ENCODE measurements at places on chromosomes 6 and 20.

DNA sequence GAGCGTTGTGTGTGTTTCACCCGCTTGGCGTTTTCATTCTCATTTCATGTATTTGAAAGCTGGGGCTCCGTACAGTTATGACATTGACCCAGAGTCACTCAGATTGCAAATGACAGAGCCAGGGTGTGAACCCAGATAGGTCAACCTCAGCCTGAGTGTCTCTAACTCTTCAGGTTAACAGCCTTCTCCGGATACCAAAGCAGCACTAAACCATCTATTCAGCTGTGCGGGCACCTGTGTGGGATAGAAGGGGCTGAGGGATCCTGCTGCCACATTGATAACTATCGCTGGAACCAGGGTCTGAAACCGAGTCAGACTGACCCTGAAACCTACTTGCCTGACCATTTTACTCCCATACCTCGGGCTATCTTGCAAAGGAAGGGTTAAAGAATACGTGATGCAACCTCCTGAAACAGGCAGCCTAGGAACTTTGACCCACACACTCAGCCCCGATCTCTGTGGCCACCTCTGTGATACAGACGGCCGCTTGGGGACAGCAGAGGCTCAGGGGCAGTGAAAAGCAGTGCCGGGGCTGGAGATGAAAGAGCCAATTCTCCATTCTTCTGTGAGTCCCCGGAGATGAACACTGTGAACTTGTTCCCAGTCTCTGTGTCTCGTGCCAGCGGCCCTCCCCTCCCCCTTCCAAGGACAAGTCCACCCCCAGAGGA is 233.5 kb upstream of the QKI start:
- peak; percentile 38 for DNase-seq

GRCh38 chr6:152461556-152461955 is 175.6 kb downstream of the SYNE1 start:
- no peak for DNase-seq

- DNase-seq: no peak
These were observed 52.7 kb downstream of the TGM2 start for GRCh38 chr20:38112261-38112929.

- DNase-seq: no peak
These were observed 5.1 kb downstream of the TP53RK start for GRCh38 chr20:46683939-46684750.

- no peak for DNase-seq
These were observed 599.5 kb downstream of the PKHD1 start for GRCh38 chr6:51487937-51488336.

DNA sequence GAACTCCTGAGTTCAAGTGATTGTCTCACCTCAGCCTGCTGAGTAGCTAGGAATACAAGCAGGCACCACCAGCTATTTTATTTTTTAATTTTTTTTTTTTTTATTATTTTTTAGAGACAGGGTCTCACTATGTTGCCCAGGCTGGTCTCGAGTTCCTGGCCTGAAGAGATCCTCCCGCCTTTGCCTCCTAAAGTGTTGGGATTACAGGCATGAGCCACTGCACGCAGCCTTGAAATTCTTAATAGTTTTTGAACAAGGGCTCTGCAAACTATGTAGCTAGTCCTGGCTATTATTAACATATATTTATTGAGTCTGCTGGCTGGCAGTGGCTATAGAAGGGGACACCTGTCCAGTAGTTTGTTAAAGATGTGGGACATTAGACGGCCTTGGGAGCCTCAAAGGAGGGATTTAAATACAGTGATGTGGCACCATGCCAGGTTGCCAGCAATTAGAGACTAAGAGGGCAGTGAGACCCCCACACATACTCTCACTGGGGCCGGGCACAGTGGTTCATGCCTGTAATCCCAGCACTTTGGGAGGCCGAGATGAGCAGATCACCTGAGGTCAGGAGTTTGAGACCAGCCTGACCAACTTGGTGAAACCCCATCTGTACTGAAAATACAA is 21.1 kb upstream of the TAF8 start:
- no peak for DNase-seq

GRCh38 chr6:30443657-30444450 is 45.5 kb upstream of the HLA-E start:
- no peak for DNase-seq

- DNase-seq: no peak
These were observed 22.8 kb downstream of the RGS17 start for GRCh38 chr6:153108315-153108714.

DNA sequence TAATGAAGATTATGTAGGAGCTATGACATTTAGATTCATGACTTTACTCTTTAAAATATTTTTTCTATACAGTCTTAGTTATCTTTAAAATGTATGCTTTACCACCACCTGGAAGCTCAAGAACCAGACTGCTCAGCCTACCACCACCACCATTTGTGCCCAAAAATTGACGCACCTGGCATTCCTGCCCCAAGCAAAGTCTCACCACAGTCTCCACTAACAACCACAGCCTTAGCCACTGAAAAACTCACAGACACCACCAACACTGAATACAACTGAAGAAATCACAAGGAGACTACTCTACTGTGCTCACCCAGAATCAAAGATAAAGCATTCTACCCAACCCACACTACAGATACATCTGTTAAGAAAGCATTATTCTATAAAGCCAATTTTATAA is 201.9 kb upstream of the PDE10A start:
- DNase-seq: no peak

- DNase-seq: no peak
These were observed 28.9 kb upstream of the SUMO4 start for GRCh38 chr6:149371154-149371553.

DNA sequence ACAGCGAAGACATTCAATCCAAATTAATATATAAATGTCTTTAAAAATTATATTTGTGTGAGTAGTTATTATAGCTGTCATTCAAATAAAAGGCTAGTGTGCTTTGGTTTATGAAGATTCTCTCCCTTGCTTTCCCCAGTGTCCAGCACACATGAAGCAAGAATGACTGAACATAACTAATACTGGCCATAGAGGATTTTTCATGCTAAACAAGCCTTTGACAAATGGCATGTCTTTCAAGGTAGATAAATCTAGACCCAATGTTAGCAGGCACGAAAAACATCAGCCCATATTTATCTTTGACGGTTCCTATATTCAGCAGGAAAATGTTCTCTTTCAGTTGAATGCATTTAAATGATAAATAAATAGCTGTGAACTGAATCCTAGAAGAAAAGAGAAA is 1234.4 kb downstream of the EPHA7 start:
- no peak for DNase-seq

DNA sequence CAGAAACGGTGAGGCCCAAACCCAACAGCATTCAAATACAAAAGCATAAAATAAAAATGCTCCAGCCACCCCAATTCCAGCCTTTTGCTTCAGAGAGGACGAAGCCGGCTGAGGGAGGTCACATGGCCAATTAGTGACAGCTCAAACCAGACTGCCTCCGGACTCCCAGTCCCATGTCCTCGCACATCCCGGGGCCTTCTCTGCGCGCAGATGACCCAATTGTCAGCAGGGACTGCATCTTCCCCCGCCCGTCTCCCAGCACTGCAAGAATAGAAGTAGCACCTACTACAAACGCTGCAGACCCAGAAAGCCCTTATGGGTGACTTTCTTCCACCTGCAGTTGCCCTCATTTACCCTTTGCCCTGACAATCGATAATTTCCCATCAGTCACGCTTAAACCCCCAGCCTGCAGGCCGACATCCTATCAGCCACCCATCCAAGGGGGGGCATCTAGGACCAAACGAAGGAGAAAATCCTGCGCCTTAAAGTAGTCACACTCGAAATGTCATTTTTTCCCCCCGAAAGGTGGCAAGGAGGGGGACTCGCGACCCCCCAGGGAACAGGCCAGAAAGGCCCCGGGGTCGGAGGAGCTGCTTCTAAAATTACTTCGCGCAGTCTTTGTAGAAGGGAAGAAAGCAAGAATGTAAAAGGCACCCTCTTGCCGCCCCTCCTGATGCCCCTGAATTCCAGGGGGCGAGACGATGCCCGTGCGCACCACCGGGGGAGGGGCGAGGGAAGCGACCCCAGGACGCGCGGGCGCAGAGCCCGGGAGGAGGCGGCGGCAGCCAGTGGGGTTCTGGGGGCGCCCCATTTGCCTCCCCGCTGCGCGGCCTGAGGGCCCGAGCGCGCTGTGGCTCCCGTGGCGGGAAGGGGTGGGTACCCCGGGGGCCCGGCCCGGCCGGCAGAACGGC is 792 bp downstream of the SLC23A2 start:
- no peak for DNase-seq

- DNase-seq: no peak
These were observed 65.9 kb downstream of the CDH22 start for GRCh38 chr20:46242390-46242789.

- no peak for DNase-seq
These were observed 152.1 kb upstream of the STMND1 start for GRCh38 chr6:16949716-16950115.

DNA sequence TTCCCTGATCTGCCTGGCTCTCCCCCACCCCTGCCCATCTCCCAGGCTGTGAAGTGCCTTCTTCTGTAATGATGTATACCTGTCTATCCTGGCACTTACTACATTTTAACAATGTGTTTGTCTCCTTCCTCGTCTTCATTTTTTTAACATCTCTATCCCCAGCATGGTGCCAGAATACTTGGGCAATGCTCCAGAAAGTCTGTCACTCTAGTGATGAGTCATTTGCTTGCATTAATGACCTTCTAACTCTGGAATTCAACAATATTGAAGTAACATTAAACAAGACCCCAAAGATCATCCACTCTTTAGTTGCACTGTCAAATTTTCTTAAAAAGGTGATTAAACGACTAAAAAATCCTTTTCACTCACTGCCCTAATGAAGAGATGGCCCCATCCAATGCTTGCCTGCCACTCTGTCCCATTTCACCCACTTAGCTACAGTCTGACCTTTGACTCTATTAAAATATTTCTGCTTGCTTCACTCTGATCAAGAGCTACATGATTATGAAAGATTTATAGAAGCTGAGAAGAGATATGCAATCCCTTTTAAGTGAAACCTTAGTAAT is 7.7 kb upstream of the KLHL31 start:
- peak; percentile 90 for DNase-seq

GRCh38 chr6:4256969-4257368 is 121.6 kb upstream of the ECI2 start:
- DNase-seq: no peak

DNA sequence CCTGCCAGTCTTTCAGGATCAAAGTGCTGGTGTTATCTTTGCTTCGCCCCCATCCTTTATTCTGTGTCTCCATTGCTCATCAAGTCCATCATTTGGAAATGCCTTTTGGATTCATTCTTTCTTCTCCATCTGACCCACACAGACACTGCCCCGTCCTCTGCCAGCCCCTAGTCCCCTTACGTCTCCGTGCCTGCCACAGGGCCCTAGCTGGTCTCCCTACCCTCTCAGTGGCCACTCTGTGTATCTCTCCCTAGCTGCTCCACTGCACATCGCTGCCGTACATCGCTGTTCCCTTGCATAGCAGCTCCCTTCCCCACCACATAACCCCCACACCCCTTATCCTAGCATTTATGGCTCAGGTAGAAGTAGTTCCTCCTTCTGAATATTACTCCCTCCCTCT is 15.7 kb downstream of the PPP1R3G start:
- no peak for DNase-seq

DNA sequence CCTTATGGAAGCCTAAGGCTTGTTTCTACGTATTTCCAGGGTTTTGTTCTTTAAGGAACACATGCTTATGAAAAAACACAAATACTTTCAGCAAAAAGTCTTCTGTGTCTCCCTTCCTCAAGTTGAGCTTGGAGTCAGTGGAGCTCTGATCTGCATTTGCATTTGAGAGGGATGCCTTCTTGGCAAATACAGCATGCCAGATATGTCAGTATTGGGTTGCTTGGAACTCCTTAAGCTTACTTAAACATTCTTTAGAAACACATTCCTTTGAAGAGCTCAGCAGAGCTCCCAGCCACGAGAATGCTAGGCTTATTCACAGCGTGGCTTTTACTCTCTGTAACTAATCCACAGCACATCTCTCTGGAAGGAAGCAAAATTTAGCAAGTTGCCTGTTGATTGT is 68.3 kb downstream of the ANKRD6 start:
- no peak for DNase-seq

DNA sequence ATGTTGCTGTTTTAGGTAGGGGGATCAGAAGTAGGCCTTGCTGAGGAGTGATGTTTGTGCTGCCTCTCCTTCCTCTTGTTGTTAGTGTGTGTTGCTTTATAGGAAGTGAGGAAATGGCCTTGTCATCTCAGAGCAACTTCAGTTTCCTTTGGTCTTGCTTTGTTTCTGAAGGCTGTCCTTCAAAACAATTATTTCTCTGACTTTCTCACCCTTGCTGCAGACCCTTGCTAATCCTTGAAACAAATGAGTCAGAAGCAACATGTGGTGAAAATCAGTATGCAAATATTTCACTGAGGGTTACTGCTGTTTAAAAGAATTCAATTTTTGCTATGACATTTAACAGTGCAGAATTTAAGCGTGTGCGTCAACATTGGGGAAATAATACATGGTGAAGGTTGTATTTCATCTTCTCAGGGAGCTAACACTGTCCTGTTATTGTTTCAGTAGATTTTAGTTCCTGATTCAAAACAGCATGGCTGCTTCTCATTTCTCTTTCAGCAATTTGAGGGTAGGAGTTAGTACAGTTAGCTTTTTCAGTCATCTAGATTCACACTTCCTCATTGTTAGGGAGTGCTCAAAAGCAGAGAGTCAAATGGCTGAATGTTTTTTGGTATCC is 13.8 kb downstream of the RNF144B start:
- no peak for DNase-seq

DNA sequence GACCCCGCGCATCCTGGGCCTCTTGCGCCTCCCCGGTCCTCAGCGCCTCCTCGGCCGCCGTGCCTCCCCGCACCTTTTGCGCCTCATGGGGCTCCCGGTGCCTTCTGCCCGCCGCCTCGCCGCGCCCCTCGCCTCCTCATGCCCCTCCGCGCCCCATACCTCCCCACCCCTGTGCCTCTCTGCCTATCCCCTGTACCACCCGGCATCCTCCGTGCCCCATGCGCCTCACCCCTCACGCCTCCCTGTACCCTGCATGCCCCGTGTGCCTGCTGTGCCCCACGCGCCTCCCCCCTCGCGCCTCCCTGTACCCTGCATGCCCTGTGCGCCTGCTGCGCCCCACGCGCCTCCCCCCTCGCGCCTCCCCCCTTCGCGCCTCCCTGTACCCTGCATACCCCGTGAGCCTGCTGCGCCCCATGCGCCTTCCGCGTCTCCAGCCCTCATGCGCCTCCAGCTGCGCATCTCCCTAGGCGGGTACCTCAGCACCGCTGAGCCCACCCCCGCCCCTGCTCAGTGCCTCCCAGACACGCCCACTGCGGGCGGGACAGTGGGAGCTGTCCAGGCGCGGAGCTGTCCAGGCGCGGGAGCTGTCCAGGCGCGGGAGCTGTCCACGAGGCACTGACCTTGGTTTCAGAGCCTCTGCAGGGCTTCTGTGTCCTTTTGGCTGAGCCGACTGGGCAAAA is 37.1 kb downstream of the IGF2R start:
- DNase-seq: no peak

GRCh38 chr20:58406422-58407001 is 17.5 kb downstream of the VAPB start:
- DNase-seq: no peak

DNA sequence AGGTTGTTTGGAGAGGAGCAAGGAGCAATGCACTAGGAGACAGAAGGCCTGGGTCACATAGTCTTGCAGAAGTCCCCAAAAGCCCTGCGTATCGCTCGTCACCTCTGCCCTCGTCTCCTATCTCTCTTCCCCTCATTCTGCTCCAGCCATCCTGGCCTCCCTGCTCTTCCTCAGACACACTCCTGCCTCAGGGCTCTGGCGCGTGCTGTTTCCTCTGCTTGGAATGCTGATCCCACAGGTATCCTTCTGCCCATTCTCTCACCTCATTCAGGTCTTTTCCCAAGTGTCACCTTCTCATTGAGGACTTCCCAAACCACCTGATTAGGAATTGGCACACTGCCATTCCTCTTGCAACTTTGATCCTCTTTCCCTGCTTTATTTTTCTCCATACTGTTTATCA is 9.0 kb upstream of the SLC2A10 start:
- DNase-seq: no peak

- DNase-seq: peak; percentile 17
These were observed 531.8 kb downstream of the UTRN start for GRCh38 chr6:144816936-144817335.

All from LoVo (cell line).